Hematopoietic multipotent progenitor cell treated with erythropoietin and hydrocortisone succinate and interleukin-3 and kit ligand, for 6 days (in vitro differentiated cells): ENCODE measurements at places on chromosomes 11 and 22.

- no peak for DNase-seq
Measured at GRCh38 chr11:75450236-75450635, 17.2 kb upstream of the KLHL35 start.

GRCh38 chr11:3140291-3140603 is 24.9 kb downstream of the OSBPL5 start:
- DNase-seq: no peak

DNA sequence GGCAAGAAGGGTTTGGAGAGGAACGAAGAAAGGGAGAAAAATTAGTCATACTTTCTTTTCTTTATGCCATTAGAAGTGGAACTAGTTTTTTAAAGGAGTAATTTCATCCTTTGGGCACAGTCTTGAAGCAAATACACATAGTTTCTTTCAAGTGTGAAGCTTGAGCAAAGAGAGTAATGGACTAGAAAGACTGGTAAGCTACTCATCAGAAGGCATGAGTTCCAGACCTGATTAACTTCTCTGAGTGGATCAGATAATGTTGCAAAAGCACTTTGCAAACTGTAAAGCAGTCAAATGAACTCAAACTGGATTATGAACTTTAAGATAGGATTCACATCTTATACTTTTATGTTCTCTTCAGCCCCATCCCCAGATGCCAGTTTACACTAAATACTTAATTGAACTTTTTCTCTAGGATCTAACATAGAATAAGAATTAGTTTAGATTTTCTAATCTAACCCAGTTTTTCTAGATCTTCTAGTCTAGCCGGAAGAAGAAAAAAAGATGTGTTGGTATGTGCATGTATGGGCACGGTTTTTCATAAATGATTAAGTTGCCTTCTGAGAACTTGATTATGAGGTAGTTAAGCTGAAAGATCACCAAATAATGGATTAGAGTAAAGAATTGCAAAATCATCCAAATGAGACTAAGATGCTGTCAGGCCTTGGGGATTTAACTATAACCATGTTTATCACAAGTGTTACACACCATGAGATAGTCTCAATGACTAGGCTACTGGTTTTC is 2.5 kb downstream of the DDIAS start:
- DNase-seq: peak; percentile 28

DNA sequence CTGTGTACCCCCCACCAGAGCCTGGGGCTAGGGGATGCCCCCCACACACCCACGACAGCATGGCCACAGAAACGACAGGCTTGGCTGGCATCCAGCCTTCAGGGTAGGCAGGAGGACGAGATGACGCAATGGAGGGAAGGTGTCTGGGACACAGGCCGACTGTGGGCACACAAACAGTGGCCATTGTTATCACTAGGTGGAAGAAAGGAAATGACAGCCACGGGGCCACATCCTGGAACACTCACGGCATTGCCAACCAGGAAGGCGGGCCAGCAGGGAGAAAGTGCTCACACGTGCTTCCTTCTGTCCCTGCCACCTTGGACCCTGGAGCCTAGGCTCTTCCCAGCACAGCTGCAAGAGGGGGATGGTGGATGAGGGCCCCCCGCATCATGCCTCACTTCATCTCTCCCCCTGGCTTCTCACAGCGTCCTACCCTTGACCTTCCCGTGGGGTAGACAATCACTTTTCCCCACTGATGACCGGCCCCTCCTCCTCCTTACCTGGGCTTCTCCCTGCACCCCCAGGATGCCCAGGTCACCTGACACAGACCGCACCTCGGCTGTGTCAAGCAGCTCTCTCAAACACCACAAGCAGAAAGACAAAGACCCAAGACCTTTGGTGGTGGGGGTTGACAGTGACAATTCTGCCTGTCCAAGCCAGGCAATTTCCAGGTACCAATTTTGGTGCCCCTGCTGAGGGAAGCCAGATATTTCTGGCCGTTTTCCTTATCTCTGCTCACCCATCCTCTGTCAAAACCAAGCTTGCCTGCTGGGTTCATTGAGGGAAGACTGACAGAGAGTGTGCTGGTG is 8.6 kb downstream of the PLA2G6 start:
- peak; percentile 70 for DNase-seq

DNA sequence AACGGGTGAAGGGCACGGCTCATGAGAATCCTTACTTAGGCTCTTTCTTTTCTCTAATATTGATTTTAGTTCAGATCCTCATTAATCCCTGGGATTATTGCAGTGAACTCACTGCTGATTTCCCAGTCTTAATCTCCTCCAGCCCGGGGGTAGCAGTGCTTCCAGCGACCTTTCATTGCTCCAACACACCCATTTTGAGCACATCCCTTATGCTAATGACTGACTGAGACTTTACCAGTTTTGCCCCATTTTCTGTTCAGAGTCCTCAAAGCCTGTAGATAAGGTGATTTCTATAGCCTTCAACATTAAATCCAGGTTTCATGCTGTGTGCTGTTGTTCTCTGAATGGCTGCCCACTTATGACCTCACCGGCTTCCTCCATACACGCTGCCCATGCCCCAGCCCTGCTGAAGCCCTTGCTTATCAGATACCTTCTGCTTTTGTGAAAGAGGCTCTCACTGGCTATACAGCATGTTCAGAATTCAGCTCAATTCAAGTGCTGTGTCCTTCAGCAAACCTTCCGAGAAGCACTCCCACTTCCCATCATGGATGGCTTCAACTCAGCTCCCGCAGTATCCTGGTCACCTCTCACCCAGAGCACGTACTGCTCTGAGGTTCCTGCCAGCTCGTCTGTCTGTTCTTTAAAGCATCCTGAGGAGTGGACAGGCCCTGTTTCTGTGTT is 49.0 kb downstream of the PPFIA1 start:
- peak; percentile 60 for DNase-seq

DNA sequence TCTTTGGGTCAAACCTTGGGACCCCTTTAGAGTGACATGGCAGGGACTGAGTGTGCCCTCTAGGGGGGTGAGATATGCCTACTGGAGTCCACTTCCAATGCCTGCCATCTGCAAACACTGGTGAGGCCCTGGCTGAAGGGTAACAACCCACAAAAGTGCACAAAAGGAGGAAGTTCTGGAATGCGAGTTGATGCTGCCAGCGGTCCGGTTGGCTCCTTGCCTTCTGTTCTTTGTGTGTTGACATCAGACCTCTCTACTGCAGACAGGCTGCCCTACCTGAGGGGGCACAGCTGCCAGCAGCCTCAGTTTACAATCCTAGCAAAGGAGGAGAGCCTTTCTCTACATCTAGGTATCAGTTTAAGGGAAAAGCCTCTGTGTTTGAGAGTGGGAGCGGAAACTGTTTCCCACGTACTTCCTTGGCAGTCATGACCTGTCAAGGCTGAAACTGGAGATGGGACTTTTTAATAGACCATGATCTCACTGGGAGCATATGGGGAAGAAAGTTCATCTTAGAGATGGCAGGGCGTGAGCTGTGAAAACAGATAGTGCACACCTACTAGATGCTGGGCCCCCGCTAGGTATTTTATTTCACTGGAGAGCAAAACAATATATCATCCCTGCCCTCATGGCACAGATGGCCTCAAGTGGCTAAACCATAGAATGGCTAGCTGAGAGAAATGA is 27.2 kb downstream of the BMAL1 start:
- DNase-seq: no peak

DNA sequence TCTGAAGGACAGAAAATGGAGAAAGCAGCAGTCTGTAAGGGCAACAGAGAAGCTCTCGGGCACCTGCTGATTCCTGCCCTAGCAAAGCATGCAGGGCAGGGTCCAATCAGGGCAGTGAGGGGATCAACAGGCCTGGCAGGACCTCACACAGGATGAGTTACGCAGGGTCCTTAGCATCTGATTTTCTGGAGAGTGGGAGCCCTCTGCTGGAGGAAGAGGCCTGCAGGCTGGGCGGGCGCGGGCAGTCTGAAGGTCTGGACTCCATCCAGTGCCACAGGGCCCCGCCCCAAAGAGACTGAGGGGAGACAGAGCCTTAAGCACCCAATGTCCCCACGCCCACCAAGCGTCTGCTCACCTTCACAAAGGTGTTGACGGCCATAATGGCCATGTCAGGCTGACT is 28.9 kb downstream of the AP1B1 start:
- DNase-seq: peak; percentile 75

- DNase-seq: no peak
Measured at GRCh38 chr22:44286646-44287045, 26.1 kb downstream of the SHISAL1 start.

DNA sequence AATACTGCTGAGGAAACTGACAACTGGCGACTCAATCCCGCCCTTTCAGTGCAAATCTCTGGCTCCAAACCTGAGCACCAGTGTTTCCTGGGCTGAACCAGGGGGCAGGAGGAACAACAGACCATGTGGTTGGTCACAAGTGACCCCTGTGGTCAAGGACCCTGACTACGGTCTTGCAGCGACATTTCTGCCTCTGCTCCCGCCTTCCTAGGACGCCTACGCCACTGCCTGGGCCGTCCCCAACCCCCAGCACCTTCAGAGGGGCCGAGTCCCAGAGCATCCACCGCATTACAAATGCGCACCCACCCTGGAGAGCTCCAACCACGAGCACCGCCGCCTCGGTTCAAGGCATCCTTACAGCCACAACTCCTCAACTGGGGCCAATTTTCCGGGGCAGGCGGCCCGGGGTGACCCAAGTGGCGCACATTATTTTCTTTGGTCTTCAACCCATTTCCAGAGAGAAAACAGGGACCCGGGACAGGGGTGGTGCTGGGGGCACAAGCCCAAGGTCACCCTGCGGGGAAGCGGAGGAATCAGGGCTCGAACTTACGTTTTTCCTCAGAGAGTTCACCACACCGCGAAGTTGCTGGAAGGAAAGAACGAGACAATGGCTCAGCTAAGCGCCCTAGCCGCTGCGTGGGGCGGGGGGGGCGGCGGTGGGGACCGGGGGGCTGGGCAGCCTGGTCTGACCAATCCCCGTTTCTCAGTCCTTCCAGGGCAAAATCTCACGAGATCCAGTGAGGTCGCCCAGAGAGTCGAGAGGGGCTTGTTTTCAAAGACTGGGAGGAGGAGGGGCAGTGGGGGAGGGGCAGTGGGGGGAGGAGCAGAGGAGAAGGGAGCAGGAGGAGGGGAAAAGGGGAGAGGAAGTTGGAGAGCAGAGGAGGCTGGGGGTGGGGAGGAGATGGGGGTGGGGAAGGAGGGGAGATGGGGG is 1.8 kb downstream of the PRAME start:
- DNase-seq: no peak

GRCh38 chr11:65642014-65642671 is 4.2 kb downstream of the SIPA1 start:
- peak; percentile 47 for DNase-seq

GRCh38 chr11:112694245-112694644 is 267.0 kb upstream of the NCAM1 start:
- no peak for DNase-seq

DNA sequence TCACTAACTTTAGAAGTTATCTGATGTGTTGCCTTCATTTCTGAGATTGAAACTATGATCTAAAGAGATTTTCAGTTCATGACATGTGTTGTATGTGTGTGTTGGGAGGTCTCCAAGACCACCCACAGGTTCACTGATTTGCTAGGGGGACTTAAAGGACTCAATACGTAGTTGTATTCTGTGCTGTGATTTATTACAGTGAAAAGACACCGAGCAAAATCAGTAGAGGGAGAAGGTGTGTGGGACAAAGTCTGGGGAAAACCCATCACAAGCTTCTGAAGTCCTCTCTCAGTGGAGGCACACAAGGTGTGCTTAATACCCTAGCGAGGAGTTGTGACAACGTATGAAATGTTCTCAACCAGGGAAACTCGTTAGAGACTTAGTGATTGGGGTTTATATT is 35.6 kb downstream of the RNF169 start:
- no peak for DNase-seq

GRCh38 chr11:63764679-63765647 is 3.6 kb downstream of the ZFTA start:
- no peak for DNase-seq

DNA sequence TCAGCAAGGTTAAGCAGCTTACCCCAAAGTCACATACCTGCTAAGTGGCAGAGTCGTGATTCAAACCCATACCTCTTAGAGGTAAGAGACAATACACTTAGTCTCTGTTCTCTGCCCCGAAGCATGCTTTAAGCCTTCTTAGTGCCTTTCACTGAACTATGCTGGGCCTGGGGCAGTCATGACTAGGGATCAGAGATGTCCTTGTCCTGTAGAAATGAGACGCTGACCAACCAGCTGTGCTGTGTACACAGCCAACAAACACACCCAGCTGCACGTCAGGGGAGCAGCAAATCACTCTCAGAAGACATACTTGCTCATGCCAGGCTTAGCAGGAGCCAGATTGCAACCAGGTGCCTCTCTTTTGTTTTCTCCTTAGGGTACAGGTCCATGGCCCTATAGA is 255.7 kb downstream of the BUD13 start:
- DNase-seq: no peak

DNA sequence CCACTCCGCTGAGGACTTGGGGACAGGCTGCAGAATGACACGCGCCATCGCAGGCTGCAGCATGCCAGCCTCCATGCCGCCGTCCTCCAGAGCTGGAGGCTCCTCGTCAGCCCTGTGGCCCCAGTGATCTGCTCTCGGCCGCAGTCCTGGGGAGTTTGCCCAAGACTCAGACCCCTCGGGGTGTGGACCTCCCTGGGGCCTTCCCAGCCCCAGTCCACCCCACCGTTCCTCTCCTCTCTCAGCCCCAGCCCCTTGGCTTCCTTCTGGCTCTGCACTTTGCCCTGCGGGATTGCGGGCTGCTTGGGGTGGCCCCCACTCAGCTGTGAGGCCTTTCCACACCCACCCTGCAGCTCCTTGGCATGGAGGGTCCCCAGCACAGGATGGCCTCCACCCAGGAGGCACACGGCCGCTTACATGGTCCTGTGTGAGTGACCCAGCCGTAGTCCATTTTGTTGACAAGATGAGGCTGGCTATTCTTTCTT is 414.9 kb downstream of the TBC1D22A start:
- DNase-seq: no peak

GRCh38 chr11:73095613-73096012 is 46.5 kb downstream of the FCHSD2 start:
- peak; percentile 44 for DNase-seq

DNA sequence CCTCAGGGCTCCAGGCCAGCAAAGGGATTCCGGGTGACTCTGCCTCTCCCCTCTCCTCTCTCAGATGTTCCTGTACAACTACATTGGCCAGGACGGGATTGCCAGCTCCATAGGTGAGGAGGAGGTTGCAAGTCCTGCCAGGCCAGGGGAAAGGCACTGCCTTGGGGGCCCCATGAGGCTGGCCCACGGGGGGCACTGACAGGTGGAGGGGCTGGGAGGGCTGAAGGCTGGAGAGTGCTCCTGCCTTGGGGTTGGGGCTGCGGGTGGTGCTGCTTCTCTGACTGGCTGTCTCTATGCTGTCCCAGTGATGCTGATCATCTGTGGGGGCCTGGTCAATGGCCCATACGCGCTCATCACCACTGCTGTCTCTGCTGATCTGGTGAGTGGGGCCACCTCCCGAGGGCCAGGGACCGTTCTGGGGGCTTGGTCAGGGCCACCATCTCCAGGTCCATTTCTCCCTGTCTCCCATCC is 21.7 kb downstream of the SLC37A2 start:
- DNase-seq: no peak

- DNase-seq: no peak
Measured at GRCh38 chr11:86687185-86687778, 14.9 kb upstream of the ME3 start.

- no peak for DNase-seq
Measured at GRCh38 chr11:5420993-5421392, 918 bp upstream of the OR51Q1 start.

- DNase-seq: peak; percentile 4
Measured at GRCh38 chr11:70671083-70671482, 272.8 kb downstream of the CTTN start.

- DNase-seq: no peak
Measured at GRCh38 chr11:7451520-7451919, 33.8 kb upstream of the OLFML1 start.

GRCh38 chr11:95363164-95363563 is 132.2 kb upstream of the SESN3 start:
- DNase-seq: peak; percentile 11

GRCh38 chr11:44452827-44453572 is 112.5 kb upstream of the CD82 start:
- no peak for DNase-seq
